CD8-positive, alpha-beta memory T cell (primary cell): ENCODE measurements at places on chromosomes 11 and 22.

GRCh38 chr11:71373791-71374454 lies 74.3 kb downstream of the DHCR7 start:
- no peak for DNase-seq

DNA sequence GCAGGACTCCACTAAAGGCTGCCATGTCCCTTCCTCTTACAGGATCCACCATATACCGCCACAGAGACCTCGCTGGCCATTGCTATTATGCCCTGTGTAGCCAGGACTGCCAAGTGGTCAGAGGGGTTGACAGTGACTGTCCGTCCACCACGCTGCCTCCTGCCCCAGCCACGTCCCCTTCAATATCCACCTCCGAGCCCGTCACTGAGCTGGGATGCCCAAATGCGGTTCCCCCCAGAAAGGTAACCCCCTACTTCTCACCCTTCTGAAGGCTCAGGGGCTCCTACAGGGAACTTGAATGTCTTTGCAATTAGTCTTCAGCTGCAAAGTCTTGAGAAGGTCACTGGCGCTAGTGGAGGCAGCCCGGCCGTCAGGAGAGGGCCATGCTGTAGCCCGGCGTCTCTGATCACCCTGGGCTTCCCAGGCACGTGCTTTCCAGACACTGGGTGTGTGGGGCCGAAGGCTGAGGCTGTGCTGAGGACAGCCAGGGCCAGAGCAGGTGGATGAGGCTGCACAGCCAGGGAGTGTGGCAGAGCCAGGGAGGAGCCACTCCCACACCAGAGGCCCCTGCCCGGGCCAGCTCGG lies 30.0 kb upstream of the MUC5B start:
- no peak for DNase-seq

DNA sequence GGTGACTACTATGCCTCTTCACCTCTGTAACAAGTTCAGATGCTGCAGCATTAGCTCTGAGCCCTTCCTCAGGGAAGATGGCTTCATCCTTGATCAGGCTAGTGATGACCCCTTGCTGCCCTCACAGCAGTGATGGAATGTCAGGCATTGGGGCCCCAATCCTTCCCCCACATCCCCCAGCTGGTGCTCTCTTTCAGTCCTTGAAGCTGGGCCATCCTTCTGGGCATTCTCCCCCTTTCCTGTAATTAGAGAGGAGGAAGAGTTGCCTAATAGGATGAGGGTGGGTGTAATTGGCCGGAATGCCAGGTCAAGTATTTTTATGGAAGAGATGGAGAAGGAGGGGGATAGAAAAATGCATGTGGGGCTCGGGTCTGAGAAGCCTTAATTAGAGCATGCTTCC lies 62.6 kb downstream of the TRAF6 start:
- no peak for DNase-seq

DNA sequence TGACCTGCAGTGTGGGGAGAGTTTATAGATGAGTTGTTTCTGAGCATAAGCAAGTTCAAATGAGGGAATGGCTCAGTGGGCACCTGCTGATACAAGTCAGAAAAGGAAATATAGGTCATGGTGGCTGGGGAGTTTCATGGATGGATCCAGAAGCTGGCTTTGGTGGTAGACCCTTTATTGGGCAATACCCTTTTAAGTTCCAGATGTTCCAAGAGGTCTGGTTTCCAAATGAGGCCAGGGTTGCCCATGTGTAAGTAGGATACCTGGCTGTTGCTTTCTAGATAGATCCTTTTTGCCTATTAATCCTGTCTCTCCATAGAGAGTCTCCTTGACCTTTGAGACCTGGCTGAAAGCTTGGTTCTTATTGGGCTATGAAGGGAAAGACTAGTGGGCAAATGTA lies 2.2 kb downstream of the STIM1 start:
- DNase-seq: no peak

GRCh38 chr11:1771273-1771672 lies 7.5 kb upstream of the CTSD start:
- no peak for DNase-seq

GRCh38 chr11:69525516-69526452 lies 44.3 kb downstream of the LINC01488 start:
- DNase-seq: peak; percentile 39

GRCh38 chr11:65204646-65205601 lies 23.2 kb downstream of the CAPN1 start:
- peak; percentile 17 for DNase-seq

DNA sequence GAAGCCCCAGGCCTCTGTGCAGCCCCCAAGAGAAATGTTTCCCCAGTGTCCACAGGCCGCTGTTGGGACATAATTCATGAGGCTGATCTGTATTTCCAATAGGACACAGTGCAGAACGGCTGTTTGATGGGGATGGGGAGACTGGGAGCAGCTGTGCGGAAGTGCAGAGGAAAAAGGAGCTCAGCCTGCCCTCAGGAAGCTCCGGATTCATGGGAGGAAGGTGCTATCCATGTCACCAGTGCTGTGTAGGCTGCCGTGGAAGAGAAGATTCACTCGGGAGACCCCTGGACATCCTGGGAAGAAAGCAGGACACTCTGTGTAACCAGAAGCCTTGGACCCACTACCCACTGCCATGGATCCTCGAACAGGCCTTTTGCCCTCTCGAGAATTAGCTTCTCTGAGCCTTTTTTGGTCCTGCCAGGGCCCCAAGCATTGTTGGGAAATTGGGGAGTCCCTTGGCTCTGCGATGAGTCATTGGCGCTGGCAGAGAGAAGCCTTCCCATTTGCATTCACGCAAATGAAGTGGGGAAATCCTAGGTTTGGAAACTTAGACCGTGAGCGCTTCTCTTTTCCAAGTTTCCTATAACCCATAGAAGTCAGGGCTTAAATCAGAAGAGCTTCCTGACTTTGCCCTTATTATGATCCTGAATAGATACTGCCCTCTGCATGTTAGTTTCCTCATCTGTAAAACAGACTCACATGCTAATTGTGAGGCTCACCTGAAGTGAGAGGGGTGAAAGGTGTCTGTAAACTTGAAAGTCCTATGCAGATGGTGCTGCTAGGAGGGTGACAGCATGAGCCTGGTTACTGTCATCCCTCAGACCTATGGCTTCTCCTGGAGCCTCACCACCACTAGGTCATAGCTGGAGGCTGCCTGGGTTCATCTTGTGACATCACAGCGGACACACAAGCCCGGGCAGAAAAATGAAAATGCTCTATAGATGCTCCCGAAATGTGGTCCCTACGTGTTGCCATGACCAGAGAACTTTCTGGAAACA lies 229.2 kb upstream of the B3GAT1 start:
- DNase-seq: no peak

DNA sequence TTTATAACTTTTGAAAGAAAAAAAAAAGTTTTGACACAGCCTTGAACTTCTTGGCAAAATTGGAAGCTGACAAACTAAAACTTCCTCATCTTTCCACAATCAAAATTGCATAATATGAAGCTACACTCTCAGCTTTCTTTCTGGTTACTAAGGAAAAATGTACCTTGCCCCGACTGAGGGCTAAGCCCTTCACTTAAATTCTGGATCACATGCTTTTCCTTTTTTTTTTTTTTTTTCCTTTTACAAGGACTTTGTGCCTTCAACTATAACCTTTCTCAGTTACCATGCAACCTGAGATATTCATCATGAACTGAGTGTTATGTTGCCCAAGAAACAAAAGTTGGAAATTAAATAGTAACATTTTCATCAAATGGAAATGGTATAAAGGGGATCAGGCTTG lies 188.5 kb upstream of the CARD18 start:
- DNase-seq: no peak

GRCh38 chr22:38835888-38836301 lies 7.9 kb downstream of the NPTXR start:
- DNase-seq: no peak

- DNase-seq: no peak
Observed at GRCh38 chr11:95132956-95133355, 43.3 kb downstream of the ENDOD1 start.

DNA sequence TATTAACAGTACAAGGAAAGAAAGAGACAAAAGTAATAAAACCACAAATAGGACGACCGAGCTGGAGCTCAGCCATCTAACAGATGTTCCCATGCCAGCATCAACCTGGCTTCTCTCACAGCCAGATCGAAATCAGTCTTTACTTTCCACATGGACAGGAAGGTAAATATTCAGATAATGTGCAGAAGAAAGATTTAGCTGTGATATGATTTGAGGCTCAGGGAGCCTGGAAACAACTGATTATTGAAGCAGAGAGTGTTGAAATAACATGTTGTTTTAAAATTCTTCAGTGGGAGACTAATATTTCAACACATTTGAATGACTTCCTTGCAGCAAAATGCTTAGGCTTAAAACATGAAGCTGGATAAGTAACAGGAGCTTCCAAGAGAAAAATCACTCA lies 546.8 kb downstream of the ETS1 start:
- DNase-seq: no peak

DNA sequence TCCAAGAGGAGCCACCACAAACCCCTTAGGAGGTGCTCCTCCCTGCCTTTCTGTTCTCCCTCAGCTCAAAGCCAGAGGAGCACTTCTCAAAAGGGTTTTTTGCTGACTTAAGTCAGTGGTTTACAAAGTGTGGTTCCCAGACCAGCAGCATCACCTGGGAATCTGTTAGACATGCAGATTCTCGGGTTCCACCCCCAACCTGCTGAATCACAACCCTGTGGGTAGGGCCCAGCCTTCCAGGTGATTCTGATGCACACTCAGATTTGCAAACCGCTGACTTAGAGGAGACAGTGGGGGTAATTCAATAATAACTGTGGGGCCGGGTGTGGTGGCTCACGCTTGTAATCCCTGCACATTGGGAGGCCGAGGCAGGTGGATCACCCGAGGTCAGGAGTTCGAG lies 22.8 kb downstream of the CREB3L1 start:
- DNase-seq: no peak

DNA sequence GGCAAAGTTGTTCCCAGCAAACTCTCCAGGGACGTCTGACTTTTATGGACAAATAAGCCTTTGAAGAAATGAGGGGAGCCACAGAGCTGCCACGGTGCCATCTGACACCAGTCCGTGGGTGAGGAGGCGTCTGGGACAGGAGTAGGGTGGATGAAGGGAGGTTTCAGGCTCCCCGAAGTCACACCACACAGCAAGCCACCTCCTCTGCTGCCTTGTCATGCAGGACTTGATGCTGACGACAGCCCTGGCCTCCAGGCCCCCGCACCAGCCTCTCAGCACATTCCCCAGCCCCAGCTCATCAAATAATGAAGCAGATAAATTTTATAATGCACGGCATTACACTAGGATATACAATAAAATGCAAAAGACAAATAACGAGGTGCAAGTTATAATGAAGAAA lies 156.5 kb downstream of the CEP164 start:
- no peak for DNase-seq

GRCh38 chr11:833114-833791 lies 501 bp downstream of the CD151 start:
- DNase-seq: no peak

- no peak for DNase-seq
Observed at GRCh38 chr11:36452236-36452940, 57.7 kb downstream of the TRAF6 start.

- DNase-seq: no peak
Observed at GRCh38 chr22:45631140-45631840, 40.3 kb upstream of the ATXN10 start.

GRCh38 chr11:64865286-64866172 lies 12.9 kb downstream of the EHD1 start:
- no peak for DNase-seq

GRCh38 chr11:79236541-79236971 lies 204.3 kb downstream of the TENM4 start:
- no peak for DNase-seq

- no peak for DNase-seq
Observed at GRCh38 chr22:49769691-49770546, 57.8 kb downstream of the BRD1 start.

DNA sequence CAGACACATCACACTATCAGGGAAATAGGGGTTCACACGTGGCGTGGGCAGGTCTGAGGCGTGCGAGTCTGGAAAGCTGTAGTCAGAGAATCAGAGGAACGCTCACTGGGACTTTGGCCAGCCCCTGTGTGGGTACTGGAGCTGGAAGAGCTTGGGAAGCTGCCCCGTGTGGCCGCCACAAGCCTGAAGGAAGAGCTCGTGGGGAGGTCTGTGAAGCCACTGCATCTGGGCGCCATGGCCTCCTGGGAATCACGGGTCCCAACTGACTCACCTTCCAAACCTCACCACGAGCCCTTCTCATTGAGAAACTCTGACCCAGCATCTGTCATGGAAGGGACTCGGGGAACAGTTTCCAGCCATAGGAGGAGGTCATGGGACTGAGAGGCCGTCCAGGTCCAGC lies 5.9 kb upstream of the MRGPRF start:
- no peak for DNase-seq
